ENCODE measurements at places on chromosomes 11 and 22. TPM values are rescaled to one million over a fixed set of nuclear protein-coding genes. Genes with fewer than 3 reads are reported as not detected.

Gene DGCR6
- total RNA-seq, result 4.2 TPM

Gene TKFC
- total RNA-seq, result 16.1 TPM

DNA sequence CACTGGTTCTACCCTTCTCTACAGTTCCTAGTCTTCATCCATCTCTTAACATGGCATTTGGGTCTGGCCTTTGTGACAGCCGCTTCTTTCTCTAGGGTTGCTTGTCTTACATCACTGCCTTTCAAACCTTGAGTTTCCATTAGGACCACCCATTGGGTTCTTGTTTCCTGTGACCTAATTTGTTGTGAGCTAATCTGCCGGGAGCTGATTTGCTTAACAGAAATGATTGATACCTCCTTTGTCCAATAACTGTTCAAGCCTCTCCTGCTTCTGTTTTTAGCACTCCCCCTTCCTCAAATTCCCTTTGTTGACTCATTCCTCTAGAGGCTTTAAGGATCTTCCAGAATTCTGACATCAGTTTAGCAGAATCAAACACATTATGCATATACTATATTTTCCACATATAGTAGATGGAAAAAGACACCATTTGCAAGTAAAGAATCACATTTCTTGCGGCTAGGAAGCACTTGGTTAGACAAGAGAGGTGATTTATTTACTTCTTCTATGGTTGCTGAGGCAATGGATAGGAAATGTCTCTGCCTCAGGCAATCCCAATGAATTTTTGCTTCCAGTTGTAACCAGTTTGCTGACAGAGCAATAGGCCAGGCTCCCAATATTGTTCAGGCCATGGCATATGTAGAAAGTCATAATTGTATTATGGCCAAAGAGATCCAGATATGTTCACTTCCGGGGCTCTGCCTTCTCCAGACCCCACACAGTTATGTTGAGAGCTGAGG is 130.7 kb downstream of the SNX19 start:
- DNase-seq, result no peak

- DNase-seq, result no peak
These were observed 1.1 kb downstream of the RRM1 start for GRCh38 chr11:4095509-4096230.

DNA sequence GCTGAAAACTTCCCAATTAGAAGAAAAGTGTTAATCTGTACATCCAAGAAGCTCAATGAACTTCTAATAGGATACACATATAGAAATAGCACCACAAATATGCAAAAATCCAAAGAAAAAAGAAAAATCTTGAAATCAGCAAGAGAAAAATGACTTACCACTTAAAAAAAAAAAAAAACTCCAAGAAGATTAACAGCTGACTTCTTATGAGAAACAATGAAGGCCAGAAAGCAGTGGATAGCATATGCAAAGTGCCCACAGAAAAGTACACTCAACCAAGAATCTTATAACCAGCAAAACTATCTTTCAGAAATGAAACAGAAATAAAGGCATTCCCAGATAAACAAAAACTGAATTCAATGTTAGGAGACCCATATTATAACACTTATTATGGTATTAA is 29.9 kb upstream of the OR5B12 start:
- DNase-seq, result no peak

GRCh38 chr11:84194696-84195095 is 908.5 kb upstream of the CCDC90B start:
- no peak for DNase-seq

- no peak for DNase-seq
These were observed 924 bp downstream of the YPEL1 start for GRCh38 chr22:21734540-21735199.

DNA sequence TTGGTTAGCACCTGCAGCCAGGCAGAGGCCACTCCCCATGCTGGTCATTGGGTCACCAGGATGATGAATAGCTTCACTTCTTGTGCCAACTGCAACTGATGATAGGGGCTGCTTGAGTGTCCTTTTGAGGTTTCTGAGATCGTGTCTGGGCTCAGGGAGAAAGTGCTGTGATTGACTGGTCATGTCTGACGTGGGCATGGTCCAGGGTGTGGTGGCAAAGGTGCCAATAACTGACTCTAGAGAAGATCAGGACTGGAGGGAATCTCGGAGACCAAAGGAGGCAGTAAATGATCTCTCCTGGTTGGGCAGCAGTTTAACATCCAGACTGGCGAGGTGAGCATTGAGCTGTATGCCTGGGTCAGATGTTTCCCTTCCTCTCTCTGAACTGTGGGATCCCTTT is 10.0 kb upstream of the SLC22A6 start:
- DNase-seq, result no peak

Gene OR5D18
- total RNA-seq, result not detected

GRCh38 chr11:5197536-5197935 is 2.9 kb downstream of the OR51V1 start:
- DNase-seq, result no peak

Gene IL10RA
- 8.2 TPM for total RNA-seq

Gene LRRC56
- 0.47 TPM for total RNA-seq

DNA sequence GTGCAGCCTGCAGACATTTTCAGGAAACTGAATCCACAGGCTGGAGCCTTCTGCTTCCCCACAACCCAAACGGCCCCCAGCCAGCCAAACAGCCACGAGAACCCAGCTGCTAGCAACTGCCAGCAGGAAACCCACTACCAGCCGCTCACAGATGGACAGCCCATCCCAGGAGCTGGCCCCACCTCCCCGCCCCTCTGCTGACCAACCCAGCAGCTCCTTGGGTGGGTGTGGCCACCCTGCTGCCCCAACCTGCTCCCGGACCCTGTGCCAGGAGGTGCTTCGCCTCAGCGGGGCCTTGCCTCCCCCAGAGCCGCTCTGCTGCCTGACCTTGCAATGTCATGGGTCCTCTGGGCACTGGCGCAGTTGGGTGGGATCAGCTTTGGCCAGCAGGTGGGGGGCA is 8.2 kb upstream of the CCDC188 start:
- DNase-seq, result no peak

DNA sequence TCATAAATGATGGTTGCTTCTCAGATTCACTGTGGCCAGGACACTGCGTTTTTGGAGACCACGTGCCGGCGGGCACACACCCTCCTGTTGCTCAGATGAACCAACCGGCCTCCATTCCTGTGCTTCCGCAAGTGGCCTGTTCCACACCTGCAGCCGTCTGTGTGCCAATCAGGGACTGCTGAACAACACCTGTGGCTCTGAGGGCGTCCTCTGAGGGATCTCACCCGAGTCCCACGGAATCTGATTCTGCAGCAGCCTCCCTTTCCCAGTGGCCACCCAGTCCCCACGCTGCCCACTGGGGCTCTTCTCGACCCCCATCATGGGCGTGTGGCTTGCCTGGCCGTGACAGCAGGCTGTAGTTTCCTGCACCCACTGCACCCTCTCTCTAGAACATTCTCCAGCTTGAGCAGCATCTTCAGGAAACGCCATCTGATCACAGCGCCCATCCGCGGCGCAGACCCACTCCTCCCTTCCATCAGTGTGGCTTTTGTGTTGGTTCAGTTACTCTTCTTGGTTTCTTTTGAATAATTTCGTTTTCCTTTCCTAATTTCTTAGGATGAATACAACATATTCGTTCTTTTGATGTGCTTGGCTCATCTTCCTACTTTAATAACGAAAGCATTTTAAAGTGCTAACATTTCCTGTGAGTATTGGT is 100.3 kb upstream of the SLC22A12 start:
- no peak for DNase-seq

- DNase-seq, result peak; percentile 66
These were observed 519 bp downstream of the ARRB1 start for GRCh38 chr11:75350743-75351540.

GRCh38 chr11:73195191-73196007 is 22.7 kb upstream of the P2RY2 start:
- no peak for DNase-seq

Gene ACRV1
- total RNA-seq, result not detected

DNA sequence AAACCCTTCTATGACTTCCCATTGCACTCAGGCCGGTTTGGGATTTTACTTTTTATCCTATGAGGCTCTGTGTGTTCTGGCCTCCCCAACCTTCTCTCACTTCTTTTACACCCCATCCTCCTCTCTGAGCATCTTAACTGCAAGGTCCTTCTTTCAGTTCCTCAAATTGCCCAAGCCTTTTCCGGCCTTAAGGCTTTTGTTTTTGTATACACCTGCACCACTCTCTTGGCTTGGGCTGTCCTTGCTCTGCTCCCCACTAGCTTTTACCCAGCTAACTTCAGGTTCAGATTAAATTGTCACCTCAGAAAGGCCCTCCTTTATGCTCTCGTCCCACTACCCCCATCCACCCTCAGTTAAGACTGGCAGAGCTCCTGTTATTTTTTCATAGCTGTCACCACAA is 55.5 kb downstream of the FAM83F start:
- DNase-seq, result no peak

Gene SLC17A6
- total RNA-seq, result not detected

DNA sequence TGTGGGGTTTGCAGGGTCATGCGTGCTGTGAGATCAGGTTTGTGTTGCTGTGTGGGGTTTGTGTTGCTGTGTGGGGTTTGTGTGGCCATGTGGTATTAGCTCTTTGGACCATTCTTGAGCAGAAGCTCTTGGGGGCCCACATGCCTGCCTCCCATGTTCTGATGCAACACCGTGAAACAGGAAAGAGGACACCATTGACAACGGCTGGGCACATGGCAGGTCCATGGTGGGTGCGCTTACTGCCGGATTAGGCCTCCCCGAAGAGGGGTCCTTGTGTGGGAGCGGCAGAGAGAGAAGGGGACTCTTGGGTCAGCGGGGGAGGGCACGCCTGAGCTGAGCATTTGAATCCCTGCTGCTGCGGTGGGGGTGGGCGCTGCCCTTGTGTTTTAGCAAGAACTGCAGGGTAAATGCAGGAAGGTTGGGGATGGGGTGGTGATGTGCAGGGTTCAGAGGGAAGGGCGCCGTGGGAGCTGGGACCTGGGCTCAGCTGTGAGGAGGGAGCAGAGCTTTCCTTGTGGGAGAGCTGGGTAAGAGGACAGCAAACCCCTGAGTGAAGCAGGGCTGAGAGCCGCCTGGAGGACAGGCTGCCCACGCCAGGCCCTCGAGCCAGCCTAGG is 361.5 kb downstream of the TBC1D22A start:
- DNase-seq, result no peak

- DNase-seq, result no peak
These were observed 64.3 kb upstream of the RASD2 start for GRCh38 chr22:35476341-35476740.

Gene EIF4G2
- total RNA-seq, result 665 TPM

GRCh38 chr11:47241841-47242301 is 6.7 kb downstream of the ACP2 start:
- no peak for DNase-seq

- DNase-seq, result no peak
These were observed 92.7 kb downstream of the NAV2 start for GRCh38 chr11:19805376-19805775.

Gene GTSE1
- 0.24 TPM for total RNA-seq

DNA sequence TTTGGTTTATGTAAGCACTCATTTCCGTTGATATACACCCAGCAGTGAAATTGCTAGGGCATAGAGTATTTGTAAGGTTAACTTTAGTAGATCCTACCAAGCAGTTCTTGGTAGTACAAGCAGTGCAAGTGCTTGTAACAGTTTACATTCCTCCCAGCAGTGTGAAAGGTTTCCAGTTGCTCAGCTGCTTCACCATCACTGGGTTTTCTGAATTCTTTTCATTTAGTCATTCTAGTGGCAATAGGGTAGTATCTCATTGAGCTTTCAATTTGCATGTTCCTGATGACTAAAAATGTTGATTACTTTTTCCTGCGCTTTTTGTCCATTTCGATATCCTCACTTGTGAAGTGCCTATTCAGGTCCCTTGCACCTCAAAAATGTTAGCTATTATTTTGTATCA is 34.3 kb downstream of the ZNF202 start:
- DNase-seq, result no peak

DNA sequence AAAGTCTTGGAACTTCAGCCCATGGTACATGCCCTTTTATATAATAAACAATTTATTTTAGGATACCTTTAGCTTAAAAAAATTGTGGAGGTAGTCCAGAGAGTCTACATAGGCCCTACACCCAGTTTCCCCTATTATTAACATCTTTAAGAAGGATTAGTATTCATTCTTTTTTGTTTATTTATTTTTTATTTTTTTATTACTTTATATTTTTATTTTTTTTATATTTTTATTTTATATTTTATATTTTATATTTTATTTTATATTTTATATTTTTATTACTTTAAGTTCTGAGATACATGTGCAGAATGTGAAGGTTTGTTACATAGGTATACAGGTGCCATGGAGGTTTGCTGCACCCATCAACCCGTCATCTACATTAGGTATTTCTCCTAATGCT is 15.9 kb upstream of the ABTB2 start:
- DNase-seq, result no peak

DNA sequence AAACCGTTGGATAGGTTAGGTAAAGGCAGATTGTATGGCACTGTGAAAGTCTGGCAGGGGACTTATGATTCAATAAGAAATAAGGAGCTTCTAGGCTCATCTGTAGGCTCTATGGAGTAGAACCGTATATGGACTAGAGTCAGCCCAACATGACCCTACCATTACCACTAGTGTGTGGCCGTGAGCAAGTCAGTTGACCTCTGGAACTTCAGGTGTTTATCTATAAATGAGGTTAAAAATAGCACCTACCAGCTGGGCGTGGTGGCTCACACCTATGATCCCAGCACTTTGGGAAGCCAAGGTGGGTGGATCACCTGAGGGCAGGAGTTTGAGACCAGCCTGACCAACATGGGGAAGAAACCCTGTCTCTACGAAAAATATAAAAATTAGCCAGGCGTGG is 4.4 kb downstream of the HINFP start:
- no peak for DNase-seq

Gene ARHGAP32
- 12.0 TPM for total RNA-seq

GRCh38 chr11:75850787-75851186 is 35.8 kb downstream of the UVRAG start:
- DNase-seq, result no peak

Gene IGF2
- 94.3 TPM for total RNA-seq

DNA sequence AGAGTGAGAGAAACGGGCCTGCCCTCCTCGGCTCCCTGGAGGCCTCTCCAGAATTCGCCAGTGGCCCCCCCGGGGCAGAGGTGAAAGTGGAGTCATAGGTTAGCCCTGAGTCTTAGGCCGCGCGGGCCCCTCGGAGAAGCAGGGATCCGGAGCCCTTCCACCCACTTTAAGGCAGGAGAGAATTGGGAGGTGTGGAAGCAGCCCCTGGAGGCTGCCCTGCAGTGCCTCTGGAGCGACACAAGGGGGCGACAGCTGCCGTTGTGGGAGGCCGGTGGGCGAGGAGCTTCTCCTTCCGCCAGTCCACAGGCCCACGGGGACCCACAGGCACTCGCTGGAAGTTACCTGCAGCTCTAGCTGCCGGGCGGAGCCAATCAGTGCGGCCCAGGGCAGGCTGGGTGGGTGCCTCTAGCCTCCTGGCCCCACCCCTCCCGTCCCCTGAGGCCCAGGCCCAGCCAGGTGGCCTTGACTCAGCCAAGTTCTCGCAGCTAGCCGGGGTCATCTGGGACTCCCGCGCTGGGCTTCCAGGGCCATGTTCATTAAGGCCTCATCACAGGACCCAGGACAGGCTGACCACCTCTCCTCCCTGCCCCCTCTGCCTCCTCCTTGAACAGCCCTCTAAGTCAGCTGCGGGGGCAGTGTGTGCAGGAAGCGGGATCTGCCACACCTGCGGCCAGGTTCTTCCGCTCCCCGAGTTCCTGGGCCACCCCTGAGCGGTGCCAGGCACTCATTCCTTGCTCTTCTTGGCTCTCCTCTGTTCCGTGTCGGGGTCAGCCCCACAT is 5.0 kb downstream of the DGKZ start:
- no peak for DNase-seq

Data from left cardiac atrium (tissue), 4 donors.